Left cardiac atrium (tissue), 4 donors: ENCODE measurements at places on chromosomes 16 and 17. TPM values are rescaled to one million over a fixed set of nuclear protein-coding genes. Genes with fewer than 3 reads are reported as not detected.

Gene WNT9B
- 0.53 TPM for total RNA-seq

- DNase-seq: no peak
These were observed 105.8 kb upstream of the SDK2 start for GRCh38 chr17:73749928-73750605.

Gene SLC2A4
- 79.1 TPM for total RNA-seq

GRCh38 chr17:77483128-77483598 is 342.4 kb downstream of the SEC14L1 start:
- no peak for DNase-seq

DNA sequence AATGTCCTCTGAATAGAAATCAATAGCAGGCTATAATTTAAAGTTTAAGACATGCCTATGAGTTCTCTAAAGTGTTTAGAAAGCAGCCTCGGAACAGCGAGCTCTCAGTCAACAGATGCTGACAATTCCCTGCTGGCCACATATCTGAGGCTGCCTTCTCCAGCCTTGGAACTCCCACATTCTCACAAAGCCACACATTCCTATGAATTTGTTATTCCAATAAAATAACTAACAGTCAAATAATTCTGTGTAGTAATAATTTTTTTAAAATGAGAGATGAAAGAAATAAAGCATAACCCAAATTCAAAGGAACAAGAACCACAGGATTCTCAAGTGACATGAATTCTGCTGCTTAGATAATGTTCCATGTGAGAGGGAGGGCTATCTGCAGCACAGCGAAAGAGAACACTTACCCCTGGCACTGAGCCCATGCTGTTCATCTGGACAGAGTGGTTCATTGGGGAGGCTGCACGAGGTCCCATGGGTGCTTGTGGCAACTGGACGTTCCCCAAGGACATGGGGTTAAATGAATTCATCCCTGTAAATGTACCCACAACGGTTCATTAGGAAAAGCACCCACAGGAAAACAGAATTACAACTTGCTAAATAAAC is 56.9 kb upstream of the TRAP1 start:
- peak; percentile 72 for DNase-seq

- no peak for DNase-seq
These were observed 271.7 kb upstream of the PSMD7 start for GRCh38 chr16:74024953-74025352.

- DNase-seq: peak; percentile 60
These were observed at the start of gene ITGB4 for GRCh38 chr17:75720656-75721462. Gene ITGB4 (plus strand): TSS chr17:75721459. CDS start chr17:75724704, 3,245 bp downstream.

Gene SMIM36
- not detected for total RNA-seq

Gene CPD
- 37.8 TPM for total RNA-seq

- DNase-seq: no peak
These were observed 54.6 kb downstream of the ABCC12 start for GRCh38 chr16:48101069-48101674.

DNA sequence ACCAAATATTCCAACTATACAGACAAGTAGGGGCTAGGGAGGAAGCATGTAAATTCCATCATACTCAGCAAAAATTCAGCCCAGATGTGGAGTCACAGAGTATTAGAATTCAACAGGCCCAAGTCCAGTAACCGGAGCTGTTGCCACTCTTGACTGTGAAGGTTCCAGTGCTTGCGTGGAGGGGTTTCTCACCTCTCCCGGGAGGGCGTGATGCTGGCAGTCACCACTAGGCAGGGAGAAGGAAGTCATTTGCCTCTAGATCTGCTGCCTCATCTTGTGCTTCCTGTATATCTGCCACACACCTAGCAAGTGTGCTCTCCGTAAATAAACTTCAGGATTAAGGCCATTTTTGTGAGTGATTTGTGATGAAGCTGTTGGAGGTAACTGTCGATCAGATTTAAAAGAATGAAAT is 1.0 kb upstream of the CKLF start:
- peak; percentile 43 for DNase-seq

DNA sequence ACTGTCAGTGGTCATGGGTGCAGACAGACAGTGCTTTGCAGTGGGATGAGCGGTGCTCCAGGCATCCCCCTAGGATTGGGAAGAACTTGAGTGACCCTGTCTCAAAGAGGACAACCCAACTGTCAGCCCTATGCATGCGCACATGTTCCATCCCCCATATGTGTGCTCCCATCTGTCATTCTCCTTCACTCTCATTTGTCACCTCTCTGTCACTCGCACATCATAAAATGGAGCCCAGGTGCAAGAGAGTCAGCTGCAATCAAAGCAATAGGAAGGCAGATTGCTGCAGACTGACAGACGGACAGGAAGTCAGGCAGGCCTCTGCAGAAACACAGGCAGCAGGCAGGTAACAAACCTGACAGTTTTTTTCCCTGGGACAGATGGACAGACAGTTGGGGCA is 101.8 kb upstream of the CCL1 start:
- DNase-seq: no peak

Gene ACSM2B
- 0.41 TPM for total RNA-seq

- DNase-seq: no peak
These were observed 199.5 kb upstream of the PMFBP1 start for GRCh38 chr16:72371307-72372086.

- no peak for DNase-seq
These were observed 251.0 kb downstream of the CDH11 start for GRCh38 chr16:64870859-64871258.

Gene CA5A
- total RNA-seq: not detected

- no peak for DNase-seq
These were observed 577 bp downstream of the ZNF646 start for GRCh38 chr16:31074814-31075183.

GRCh38 chr17:6603744-6604325 is 36.7 kb downstream of the KIAA0753 start:
- no peak for DNase-seq

DNA sequence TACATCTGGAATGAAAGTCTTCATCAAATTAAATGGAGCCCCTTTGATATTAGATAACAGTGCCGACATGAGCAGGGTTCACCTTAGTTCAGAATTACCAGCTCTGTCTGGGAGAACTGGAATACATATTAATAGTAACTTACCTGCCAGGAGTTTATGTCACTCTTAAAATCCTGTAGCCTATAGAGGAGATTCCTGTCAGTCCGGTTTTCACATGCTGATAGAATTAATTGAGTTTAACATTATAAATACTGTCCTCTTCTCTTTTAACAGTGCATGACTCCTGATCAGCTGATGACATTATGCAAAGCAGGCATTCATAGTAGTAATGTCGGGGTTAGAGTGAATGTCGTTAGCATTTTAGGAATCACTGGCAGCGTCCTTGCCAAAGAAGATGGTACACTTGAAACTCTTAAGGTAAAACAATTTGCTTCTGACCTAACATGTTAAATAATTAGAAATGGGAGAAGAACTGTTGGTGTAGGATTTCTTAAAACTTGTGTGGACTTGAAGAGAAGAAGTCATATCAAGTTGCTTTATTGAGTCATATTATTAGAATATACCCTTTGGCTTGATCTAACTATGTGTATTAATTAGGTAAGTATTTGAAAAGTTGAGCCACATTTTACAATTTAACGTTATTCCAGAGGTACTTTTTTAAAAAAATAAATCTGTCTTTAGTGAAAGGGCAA is 34.3 kb downstream of the HEATR3 start:
- DNase-seq: no peak

GRCh38 chr17:46977348-46977747 is 1.7 kb downstream of the RPRML start:
- DNase-seq: no peak

Gene ADGRG1
- 41.9 TPM for total RNA-seq

Gene CHMP6
- total RNA-seq: 19.1 TPM

DNA sequence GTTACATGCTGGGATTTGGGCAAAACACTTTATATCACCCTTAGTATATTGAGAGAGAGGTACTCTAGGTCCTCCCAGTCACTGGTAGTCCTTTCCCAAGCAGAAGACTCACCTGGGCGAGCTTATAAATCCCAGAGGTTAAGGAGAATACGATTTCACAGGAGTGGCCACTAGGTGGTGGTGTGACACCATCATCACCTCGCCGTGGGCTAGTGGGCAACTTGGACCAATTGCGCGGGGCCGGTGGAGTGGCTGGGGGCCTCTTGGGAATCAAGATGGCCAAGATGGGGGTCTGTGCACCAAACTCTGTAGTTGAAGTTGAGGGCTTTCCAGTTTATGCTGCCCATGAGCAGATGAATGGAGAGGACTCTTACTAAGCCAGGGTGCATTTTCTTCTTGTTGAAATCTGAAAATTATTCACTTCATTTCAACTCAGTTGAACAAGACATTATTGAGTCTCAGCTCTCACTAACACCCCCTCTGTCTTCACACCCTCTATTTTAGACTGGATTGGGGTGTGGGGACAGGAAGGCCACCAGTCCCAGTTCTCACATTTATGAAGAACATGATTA is 38.2 kb upstream of the PIRT start:
- DNase-seq: peak; percentile 35

Gene TMEM100
- 18.3 TPM for total RNA-seq

GRCh38 chr17:56947741-56948140 is 13.1 kb downstream of the COIL start:
- DNase-seq: no peak

Gene MT1G
- 3.6 TPM for total RNA-seq

Gene C16orf95
- 3.2 TPM for total RNA-seq

- DNase-seq: no peak
These were observed 5.8 kb downstream of the MTHFSD start for GRCh38 chr16:86549076-86549892.

Gene PRR35
- total RNA-seq: not detected

Gene KCTD13
- total RNA-seq: 10.1 TPM

Gene KRT23
- total RNA-seq: not detected

DNA sequence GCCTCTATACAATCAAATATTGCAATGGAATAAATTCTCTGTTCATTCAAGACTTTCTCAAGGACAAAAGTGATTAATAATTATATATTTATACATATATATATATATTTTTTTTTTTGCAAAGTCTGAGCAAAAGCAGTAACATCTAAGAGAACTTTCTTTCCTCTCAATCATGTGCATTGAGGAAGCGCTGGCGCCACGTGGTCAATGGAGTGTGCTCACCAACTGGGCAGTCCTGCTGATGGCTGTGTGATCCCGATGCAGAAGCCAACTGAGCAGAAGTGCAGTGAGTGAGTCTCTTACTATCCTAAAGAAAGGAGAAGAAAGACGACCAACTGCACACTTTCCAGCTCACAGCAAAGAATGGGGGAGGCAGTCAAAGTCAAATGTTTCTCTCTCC is 37.2 kb upstream of the ULK2 start:
- DNase-seq: peak; percentile 42

GRCh38 chr17:77555741-77556291 is 402.7 kb upstream of the TNRC6C start:
- DNase-seq: peak; percentile 49

Gene GLP2R
- total RNA-seq: 1.4 TPM

- peak; percentile 36 for DNase-seq
These were observed 8.5 kb upstream of the CRHR1 start for GRCh38 chr17:45775576-45776011.

GRCh38 chr17:57045868-57046704 is 39.0 kb upstream of the AKAP1 start:
- peak; percentile 24 for DNase-seq

DNA sequence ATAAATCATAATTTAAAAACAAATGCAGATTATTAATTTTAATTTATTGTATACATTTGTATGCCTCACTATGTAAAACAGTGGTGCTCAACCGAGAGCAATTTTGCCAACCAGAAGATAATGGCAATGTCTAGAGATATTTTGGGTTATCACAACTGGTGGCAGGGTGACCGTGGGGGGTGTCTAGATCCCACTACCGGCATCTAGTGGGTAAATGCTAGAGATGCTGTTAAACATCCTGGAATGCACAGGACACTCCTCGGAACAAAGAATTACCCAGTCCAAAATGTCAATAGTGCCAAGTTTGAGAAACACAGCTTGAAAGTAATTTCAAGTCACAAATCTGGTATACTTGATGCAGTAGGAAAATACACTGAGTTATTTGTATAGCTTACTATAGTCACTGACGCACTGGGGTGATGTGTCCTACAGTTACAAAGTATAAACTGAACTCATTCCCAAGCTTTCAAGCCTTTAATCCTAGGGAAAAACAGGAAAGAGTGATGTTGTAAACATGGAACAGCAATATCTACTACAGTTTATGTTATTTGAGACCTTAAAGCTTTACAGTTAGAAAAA is 133.5 kb downstream of the BRIP1 start:
- no peak for DNase-seq

DNA sequence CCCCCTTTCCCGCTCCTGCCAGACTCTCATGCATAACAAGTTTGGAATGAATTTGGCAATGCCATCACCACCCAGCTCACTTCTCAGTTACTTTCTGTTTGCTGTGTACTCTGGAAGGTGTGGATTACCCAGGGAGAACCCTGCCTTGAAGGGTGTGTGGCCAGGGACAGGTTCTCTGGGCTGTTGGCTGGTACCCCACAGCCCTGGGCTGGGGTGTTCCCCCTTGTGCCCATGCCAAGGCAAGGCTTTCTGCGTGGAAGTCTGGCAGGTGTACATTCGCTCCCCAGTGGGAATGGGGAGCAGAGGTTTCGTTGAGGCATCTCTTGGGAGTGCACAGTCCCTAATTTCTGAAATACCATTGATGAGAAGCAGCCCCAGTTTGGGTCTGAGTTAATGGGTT is 187.7 kb downstream of the CCDC182 start:
- no peak for DNase-seq

Gene CMTM1
- total RNA-seq: 1.3 TPM

DNA sequence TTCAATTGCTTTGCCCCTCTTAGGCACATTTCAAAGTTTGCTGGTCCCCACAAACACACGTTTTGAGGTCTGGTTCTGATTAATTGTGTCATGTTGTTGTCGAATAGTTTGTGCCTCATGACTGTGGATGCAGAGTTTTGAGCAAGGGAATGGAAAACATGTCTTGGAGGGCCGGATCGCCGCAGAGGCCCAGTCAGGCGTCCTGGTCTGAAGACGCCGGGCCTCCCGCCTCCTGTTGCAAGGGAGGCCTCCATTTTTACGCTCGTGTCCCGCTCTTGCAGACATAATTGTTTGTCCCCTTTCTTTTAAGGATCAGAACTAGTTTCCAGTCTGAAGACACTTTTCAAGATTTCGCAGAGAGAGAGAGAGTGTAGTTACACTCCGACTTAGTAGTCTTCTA is 3.2 kb downstream of the NTN1 start:
- DNase-seq: no peak

GRCh38 chr17:14749269-14749668 is 448.4 kb downstream of the HS3ST3B1 start:
- DNase-seq: no peak

Gene MEFV
- total RNA-seq: 1.8 TPM

DNA sequence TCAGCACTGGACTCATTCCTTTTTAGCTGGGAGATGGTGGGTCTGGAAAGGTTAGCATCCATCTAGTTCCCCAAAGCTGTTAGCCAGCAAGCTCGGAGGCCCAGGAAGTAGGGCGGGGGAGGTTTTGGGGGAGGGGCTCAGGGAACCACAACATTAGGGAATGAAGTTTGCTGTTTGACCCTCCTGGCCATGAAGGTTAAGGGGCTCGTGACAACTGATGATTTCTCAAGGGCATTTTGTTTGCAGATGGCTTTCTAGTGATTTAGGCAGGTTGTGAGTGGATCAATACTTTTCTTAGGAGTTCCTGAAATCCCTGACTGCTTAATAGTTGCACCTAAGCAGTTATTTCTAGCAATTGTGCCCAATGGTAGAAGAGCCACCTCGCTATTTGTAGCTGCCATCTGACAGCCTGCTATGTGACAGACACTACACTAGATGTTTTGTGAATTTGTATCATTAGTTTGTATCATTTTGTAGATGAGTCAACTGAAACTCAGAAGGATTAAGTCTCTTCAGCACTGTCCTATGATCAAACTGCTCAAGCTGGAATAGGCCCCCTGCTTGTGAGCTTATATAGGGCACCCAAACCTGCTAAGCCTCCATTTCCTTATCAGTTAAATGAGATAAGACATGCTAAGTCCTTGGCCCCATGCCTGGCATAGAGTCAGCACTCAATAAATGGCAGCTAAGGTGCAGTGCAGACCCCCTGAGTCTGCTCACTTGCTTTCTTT is 146.4 kb downstream of the IRX3 start:
- DNase-seq: no peak
